ENCODE measurements at places on chromosomes 11 and 22.

DNA sequence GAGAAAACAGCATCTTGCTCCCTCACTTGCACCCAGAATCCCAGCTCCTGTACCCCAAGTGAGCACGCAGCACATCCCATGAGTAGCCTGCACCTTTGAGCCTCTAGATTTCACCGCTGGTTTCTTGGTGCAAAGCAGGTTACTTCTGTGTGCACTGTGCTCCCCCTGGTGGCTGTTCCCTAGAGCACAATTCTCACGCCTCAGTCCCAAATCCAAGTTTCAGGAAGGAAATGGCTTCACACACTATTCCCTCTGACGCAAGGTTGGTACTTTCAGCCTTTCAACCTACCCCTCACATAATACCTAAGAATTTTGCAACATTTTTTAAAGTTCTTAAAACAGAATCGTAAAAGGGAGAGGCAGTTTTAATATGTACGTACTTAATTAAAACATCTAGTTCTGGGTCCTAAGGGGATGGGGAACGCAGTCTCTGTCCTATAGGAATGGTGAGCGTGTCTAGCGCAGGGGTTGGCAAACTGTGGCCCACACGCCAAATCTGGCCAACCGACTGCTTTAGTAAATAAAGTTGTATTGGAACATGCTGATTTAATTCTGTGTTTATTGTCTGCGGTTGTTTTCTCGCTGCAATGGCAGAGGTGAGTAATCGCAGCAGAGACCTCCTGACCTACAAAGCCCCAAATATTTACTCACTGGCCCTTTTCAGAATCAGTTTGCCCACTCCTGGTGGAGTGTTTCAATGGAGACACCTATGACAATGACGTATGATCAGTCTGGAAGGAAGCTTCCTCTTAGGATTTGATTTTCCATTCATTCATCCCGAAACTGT is 27.5 kb downstream of the DHCR7 start:
- no peak for DNase-seq

DNA sequence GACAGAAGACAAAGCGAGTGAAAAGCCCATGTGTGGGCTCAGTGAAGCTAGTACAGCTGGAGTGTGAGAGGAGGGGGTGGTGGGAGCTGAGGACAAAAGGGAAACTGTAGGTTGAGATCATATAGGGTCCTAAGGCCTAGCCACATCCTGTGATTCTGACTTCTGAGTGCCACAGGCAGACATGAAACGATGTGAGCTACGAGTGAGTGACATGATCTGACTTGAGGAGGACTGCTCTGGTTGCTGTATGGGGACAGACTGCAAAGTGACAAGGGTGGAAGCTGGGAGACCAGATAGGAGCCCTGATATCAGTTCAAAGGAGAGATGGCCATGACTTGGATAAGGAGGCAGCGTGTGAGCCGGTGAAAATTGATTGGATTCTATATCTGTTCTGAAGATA is 85.4 kb downstream of the MICAL2 start:
- DNase-seq, result no peak

- DNase-seq, result no peak
These were observed 16.0 kb upstream of the TMPRSS13 start for GRCh38 chr11:117945047-117945810.

DNA sequence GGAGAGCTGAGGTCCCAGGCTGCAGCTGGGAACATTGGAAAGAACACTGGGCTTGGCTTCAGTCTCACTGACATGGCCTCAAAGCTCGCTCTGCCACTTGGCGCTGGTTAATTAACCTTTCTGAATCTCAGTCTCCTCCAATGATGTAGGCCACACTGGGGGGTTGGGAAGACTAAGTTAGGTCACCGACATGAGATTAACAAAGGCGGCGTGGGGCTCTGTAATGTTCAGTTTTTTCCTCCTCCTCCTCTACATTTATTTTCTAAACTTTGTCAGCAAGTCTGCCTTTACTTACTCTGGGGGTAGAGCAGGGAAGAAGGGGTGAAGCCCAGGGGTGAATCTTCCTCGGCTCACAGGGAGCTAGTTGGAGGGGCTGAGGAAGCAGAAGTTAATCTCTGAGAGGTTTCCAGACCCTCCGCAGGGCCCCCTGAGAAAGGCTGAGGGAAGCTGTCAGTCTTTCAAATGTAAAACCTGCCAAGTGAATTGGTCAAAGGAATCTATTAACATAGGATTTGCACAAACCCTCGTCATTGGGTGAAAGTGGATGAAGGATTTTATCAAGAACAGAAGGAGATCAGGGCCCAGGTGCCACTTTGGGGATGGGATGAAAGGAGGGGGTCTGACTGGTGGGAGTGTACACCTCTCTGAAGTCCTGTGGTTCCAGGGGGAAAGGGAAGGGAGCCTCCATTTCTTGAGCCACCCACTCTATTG is 32.1 kb upstream of the TENM4 start:
- DNase-seq, result no peak

GRCh38 chr11:103716363-103716762 is 320.1 kb upstream of the DDI1 start:
- no peak for DNase-seq

DNA sequence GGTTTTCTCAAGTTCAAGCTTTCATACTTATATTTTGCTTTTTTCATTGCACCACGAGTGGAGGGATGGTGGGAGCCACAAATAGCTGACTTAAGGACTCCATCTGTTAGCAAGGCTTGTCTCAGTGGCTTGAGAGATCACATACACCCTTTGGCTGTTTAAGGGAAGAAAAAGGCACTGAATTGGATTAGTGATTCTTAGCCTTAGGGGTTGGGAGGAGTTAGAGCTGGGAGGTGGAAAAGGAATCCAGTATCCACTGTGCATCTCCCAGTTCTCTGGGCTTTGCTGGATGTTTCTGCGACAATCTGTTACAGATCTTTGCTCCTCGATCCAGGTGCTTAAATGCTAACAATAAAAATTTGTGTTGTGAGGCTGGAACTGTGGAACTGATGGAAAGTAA is 593.6 kb downstream of the CNTN5 start:
- no peak for DNase-seq

DNA sequence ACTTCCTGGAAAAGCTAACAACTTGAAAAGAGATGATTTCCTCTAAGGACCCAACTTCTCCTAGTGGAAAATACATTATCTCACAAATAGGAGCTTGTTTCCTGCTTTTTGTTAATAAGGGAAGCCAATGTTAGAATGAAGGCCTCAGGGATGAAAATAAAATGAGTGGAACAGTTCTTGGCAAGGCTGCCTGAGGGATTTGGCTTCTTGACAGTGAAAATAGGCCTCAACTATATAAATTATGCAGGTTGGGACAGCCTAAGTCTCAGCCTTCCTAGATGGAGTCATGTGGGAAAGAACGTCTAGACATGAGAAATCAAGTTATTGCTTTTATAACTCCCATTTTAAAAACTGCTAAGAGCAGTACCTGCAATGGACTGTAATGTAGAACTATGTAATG is 92.8 kb upstream of the FIBIN start:
- no peak for DNase-seq

DNA sequence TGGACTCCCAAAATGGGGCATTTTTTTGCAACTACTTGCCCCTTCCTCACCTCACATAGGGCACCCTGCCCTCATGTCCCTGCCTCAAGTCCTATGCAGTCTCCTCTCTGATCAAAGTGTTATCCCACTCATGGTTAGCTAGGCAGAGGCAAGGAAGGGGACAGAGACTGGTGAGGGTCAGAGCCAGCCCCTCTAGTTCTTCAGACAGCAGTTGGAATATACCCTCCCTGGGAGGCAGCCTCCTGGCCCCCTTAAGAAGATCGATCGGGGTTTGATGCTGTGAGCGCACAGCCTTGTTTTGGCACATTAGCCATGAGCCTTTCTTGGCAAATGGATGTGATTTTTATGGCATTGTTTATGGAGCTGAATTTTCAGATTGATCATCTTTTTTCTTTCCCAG is 436.9 kb downstream of the BUD13 start:
- no peak for DNase-seq

- no peak for DNase-seq
These were observed 6.7 kb downstream of the ACP2 start for GRCh38 chr11:47241841-47242301.

DNA sequence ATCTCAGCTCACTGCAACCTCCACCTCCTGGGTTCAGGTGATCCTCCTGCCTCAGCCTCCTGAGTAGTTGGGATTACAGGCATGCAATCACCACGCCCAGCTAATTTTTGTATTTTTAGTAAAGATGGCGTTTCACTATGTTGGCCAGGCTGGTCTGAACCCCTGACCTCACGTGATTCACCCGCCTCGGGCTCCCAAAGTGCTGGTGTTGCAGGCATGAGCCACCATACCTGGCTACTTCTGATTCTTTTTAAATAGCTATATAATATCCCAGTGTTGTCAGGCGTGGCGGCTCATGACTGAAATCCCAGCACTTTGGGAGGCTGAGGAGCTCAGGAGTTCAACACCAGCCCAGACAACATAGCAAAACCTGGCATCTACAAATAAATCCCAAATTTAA is 20.7 kb downstream of the TMEM41B start:
- no peak for DNase-seq

DNA sequence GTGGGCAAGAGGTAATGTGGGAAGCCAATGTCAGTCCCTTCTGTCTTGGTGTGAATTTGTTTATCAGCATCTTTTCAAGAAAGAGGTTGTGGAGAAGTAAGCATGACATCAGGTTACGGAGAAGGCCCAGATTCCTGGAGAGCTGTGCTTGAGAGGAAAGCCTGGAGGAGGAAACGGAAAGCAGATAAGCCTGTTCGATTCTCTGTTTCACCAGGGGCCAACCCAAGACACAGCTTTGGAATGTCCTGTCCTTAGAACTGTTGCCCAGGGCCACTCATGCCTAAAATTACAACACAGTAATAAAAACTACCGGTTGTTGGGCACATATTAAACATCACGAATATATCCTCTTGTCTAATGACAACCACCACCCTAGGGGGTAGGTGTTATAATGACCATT is 148.5 kb downstream of the NAV2 start:
- DNase-seq, result no peak

GRCh38 chr11:106943089-106943488 is 75.2 kb downstream of the GUCY1A2 start:
- no peak for DNase-seq

- DNase-seq, result no peak
These were observed 8.6 kb downstream of the THYN1 start for GRCh38 chr11:134244593-134244992.

- no peak for DNase-seq
These were observed 51.2 kb upstream of the ARHGAP20 start for GRCh38 chr11:110763249-110764011.

GRCh38 chr11:42974510-42975179 is 337.2 kb upstream of the API5 start:
- no peak for DNase-seq

- no peak for DNase-seq
These were observed 43.3 kb upstream of the PAK1 start for GRCh38 chr11:77517226-77517625.

GRCh38 chr11:121095561-121095960 is 5.5 kb upstream of the TECTA start:
- DNase-seq, result no peak

DNA sequence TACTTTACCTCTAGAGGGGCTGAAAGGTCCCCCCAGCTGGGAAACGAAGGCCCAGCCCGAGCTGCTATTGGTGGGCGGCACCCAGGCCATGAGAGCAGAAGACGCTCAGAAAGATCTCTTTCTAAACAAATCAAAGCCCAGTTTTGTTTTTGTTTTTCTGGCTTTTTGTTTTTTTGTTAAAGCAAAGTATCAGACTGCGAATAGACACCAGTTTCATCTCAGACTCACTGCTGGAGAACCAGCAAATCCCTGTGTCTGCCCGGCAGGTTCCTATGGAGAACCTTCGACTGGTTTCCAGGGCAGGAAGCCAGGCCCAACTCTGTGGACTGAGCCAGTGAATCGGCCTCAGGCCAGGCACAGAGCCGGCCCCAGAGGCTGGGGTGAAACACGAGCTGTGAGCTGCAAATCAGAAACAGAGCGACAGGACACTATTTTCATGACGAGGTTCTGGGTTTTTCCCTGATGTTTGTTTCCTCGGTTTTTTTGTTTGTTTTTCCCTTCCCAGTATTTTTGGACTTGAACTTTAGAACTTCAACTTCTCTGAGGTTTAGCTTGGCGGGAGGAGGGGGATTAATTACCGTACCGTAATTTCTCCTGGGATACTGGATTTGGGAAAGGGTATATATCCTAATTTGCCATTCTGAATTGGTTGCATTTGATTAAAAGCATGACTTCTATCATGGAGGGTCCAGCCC is 16.0 kb upstream of the B4GALNT4 start:
- DNase-seq, result no peak

- DNase-seq, result no peak
These were observed 70.0 kb downstream of the MICAL3 start for GRCh38 chr22:17954200-17954859.

DNA sequence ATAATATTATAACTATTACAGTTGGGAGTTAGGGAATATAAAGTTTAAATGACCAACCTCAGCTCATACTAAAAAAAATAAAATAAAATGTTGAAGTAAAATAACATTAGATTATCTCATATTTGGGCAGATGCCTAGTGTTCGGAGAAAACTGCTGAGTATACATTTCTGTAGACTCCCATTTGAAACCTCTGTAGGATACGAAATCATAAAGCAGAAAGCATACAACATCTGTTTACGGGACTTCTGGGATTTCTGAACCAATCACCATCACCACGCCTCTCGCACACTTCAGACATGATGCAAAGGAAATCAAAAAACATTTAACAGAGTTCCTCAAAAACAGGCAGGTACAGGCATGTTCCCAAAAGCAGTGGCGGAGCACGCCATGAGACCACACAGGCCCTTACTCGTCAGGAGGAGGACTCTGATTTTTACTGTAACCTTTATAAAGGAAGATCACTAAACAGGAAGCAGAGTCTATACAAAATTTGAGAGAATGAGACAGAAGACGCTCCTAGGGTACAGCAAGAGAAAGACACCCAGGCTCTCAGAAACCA is 8.6 kb downstream of the ZNF195 start:
- no peak for DNase-seq
